SHP77 treated with DMSO at 0.1 percent for 48 hours (cell line): ENCODE measurements at places on chromosomes 16 and 17.

DNA sequence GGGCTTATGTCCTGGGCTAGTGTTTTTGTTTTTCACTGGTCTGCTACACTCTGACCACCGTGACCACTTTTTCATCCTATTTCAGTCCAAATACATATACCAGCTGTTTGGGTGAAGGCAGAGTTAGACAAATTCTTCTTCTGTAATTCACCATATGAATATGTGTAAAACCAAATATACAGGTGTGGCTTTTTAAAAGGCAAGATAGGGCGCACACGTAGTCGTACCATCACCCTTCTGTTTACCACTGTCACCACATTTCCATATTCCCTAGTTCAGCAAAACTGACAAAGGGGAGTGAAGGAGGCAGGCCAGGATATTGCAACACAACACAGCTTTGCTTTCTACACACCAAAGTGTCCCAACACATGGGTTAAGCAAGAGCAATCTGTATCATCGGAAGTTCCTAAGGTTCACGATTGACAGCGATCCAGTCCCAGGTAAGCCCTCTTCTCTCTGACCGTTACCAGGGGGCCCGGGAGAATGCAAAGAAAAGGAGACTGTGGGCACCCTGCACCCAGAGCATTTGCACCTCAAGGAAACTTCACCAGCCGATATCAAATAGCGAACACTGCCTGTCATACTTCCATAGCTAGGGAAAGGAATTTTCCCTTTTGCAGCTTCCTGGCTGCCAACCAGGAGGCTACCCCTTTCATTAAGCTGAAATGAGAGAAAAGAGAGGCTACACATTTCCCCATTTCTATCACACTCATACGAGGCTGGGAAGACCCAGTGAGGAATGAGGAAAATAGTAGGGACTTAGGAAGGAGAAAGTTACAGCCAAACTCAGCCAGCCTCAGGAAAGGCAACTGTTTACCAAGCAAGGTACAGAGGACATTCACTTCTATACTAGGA is 23.1 kb downstream of the CREBBP start:
- DNase-seq = no peak

DNA sequence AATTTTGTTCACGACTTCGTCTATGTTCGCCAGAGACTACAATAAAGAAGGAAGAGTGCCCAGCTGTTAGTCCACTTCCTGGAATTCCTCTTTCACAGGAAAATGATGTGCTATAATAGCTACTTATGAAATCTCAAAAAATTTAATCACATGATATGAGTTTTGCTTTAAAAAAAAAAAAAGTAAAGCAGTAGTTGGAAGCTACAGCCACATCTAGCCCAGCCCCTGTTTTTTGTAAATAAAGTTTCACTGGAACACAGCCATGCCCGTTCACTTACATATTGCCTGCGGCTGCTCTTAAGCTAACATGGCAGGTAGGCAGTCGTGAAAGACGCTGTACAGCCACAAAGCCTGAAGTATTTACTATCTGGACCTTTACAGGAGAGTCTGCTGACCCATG is 15.3 kb downstream of the VPS53 start:
- no peak for DNase-seq

DNA sequence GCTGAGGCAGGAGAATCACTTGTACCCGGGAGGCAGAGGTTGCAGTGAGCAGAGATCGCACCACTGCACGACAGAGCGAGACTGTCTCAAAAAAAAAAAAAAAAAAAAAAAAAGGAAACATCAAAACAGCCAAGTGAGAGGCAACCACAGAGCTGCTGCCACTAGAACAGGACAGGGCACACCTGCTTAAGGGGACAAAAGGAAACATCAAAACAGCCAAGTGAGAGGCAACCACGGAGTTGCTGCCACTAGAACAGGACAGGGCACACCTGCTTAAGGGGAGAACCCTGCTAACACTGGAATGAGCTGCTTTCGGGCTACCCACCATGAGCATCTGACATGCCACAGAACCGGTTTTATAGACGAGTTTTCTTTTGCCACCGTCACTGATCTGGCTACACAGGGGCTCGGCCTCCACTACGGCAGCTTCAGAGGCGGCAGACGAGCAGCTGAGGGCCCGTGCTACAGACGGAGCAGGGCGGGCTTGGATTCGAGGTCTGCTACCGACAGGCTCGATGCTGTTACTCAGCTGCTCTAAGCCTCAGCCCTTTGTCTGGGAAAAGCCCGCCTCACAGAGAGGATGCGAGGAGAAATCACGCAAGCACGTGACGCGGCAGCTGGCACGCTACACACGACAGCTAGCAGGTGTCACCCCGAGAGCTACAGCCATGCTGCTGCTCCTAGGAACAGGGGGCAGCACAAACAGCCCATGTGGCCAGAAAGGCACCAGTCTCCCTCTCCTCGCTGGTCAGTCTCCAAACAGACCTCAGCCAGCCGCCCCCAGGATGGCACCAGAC is 2.0 kb downstream of the P4HB start:
- peak; percentile 71 for DNase-seq

- DNase-seq = no peak
Observed at GRCh38 chr16:85617948-85618347, 4.8 kb downstream of the GSE1 start.

- DNase-seq = no peak
Observed at GRCh38 chr17:72423718-72424117, 302.9 kb downstream of the SOX9 start.
